CD4-positive, alpha-beta memory T cell (primary cell): ENCODE measurements at places on chromosomes 5 and 9.

DNA sequence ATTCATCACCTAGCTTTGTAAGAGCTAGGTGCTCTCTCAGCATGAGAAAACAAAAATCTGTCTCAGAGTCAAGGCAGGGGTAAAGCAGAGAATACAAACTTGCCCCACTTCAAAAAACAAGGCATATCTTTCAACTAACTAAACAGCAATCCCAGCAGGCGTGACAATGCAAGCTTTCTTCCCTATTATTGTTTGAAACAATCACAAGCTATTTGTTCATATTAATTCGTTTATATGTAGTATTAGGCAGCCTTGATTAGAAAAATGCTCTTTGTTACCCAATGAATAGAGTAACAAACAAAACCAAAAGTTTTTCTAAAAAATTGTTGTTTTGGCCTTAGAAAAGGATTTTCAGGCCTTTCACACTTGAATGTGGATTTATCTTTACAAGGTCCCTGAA is 71.1 kb downstream of the LPAR1 start:
- no peak for DNase-seq

GRCh38 chr5:136061630-136062365 is 33.0 kb downstream of the TGFBI start:
- no peak for DNase-seq

DNA sequence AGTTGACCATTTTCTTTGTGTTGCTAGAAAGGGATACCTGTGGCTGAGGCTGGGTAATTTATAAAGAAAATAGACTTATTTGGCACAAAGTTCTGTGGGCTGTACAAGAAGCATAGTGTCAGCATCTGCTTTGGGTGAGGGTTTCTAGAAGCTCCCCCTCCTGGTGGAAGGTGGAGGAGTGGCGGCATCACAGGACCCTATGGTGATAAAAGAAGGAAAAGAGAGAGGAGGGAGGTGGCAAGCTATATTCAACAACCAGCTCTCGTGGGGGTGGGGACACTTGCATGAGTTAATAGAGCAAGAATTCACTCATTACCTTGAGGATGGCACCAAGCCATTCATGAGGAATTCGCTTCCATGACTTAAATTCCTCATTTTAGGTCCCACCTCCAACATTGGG is 2041.4 kb upstream of the CDH9 start:
- DNase-seq = no peak

- DNase-seq = no peak
Observed at GRCh38 chr9:37935096-37935495, 31.2 kb upstream of the SLC25A51 start.

- no peak for DNase-seq
Observed at GRCh38 chr5:109739741-109740728, 50.3 kb downstream of the MAN2A1 start.

GRCh38 chr9:96559339-96559943 is 60.2 kb downstream of the CDC14B start:
- no peak for DNase-seq

GRCh38 chr9:2726650-2727340 is 9.5 kb downstream of the KCNV2 start:
- no peak for DNase-seq

- DNase-seq = no peak
Observed at GRCh38 chr5:90174236-90174635, 235.3 kb downstream of the CETN3 start.

DNA sequence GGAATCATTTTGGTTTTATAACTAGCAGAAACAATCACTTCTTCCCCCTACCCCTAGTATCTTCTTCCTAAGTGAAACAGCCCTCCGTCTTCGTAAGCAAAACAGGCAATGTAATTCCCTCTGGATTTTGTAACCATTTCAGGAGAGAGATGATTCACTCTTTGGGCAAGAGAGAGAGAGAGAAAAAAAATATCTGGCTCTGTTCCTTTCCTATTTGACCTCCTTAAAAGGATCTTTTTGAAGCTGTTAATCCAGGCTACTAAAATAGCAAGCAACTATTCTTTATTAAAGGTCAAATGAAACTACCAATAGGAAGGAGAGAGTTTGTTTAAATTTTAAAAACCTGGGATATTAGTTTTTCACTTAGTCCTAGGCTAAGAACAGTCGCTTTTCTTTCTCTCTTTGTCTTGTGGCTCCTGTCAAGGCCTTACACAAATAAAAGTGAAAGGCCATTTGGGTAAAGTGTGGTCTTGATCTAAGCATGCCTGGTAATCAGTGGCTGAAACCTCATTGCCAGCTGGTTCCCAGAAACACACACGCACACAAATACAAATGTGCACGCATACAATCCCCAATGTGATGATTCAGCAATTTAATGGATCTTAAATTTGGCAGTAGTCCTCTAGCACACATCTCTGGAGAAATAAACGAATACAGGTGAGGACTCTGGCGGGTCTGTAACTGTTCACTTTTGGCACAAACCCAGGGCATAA is 70.2 kb downstream of the PRUNE2 start:
- no peak for DNase-seq

DNA sequence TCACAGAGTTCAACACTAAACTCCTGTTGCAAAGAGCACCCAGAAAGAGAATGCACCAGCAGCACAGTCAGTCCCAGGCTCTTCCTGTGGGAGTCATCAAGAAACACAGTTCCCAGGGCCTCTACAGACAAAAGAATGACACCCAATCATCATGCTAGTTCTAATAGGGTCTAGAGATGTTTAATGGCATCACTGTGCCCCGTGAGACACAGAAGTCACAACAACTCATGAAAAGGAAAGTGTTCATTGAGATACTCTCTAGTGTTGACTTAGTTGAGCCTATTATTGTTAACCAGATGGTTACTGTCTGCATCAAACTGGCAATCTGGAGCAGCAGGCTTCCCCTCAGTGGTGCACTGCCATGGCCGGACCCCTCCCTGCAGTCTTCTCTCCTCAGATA is 1.6 kb downstream of the KLHL3 start:
- no peak for DNase-seq

- no peak for DNase-seq
Observed at GRCh38 chr5:179720222-179720621, 12.4 kb upstream of the MAML1 start.

- no peak for DNase-seq
Observed at GRCh38 chr9:6355728-6356127, 27.6 kb downstream of the TPD52L3 start.
